Testis (tissue), 5 donors: ENCODE measurements at places on chromosomes 16 and 17. TPM values are rescaled to one million over a fixed set of nuclear protein-coding genes. Genes with fewer than 3 reads are reported as not detected.

GRCh38 chr17:14204084-14204483 lies 32.6 kb downstream of the CDRT15 start:
- H3K4me3 ChIP-seq, result no peak overlapping the region
- no peaks in the 10 kb centered on the region for H3K36me3 ChIP-seq
- DNase-seq, result no peak
- no peaks in the 10 kb centered on the region for H3K27me3 ChIP-seq

DNA sequence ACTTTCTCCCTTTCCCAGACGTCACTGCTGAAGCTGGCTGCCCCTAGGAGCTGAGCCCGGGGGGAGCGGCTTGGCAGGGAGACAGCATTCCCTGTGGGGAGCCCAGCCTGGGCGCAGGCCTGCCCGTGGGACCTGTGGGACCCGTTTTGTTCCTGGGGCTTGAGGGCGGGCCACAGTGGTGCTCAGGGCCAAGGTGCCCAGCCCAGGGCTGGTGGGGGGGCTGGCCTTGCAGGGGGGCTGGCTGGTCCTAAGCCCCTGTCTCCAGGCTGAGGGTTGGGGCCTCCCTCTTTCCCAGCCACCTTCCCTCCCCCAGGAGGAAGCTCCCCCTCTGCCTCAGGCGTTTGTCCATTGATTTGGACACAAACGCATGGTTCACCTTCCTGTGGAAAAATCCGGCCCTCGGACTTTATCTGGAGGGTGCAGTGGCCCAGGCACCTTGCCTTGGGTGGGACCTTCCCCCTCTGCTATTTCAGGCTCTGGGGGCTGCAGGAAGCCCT lies 4.4 kb downstream of the NHERF2 start:
- no peak overlapping the region for H3K4me3 ChIP-seq
- no peak overlapping the region for H3K27ac ChIP-seq
- H3K27me3 ChIP-seq, result no peaks in the 10 kb centered on the region
- no peak for DNase-seq

GRCh38 chr16:51542981-51543815 lies 392.1 kb upstream of the SALL1 start:
- no peak overlapping the region for H3K27ac ChIP-seq
- H3K36me3 ChIP-seq, result no peaks in the 10 kb centered on the region
- H3K27me3 ChIP-seq, result no peaks in the 10 kb centered on the region
- DNase-seq, result no peak
- H3K4me3 ChIP-seq, result no peak overlapping the region

GRCh38 chr17:83176623-83177583 lies 97.5 kb downstream of the METRNL start:
- H3K27me3 ChIP-seq, result no peaks in the 10 kb centered on the region
- peaks cover 2% of the 10 kb centered on the region for H3K4me1 ChIP-seq
- H3K4me3 ChIP-seq, result no peak overlapping the region
- no peak overlapping the region for H3K27ac ChIP-seq
- peak; percentile 10 for DNase-seq
- H3K36me3 ChIP-seq, result no peaks in the 10 kb centered on the region

GRCh38 chr17:71019699-71020098 lies 850.4 kb downstream of the KCNJ2 start:
- DNase-seq, result no peak
- no peaks in the 10 kb centered on the region for H3K27me3 ChIP-seq
- no peak overlapping the region for H3K27ac ChIP-seq
- no peaks in the 10 kb centered on the region for H3K36me3 ChIP-seq
- no peaks in the 10 kb centered on the region for H3K4me1 ChIP-seq

- H3K27ac ChIP-seq, result no peak overlapping the region
- H3K4me1 ChIP-seq, result no peaks in the 10 kb centered on the region
- no peak for DNase-seq
- H3K4me3 ChIP-seq, result no peak overlapping the region
Observed at GRCh38 chr17:70205401-70205800, 36.1 kb downstream of the KCNJ2 start.

DNA sequence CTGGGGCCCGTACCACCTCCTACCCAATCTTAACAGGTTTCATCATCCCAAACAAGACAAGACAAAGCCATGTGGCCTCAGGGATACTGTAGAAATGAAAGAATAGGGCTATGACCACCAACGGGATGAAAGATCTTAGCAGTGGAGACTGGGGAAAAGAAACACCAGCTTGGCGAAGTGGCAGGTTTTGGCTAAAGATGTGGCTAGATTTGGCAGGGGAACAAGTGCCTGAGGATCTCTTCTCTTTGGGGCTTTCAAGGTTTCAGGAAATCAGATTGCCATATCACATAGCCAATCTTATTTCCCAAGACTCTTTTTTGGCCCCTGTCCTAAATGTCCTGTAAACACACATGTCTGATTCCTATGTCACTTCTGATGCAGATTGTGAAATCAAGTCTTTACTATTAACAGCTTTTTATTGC lies 6.9 kb downstream of the KRT24 start:
- H3K4me3 ChIP-seq, result no peak overlapping the region
- no peaks in the 10 kb centered on the region for H3K27me3 ChIP-seq
- no peak overlapping the region for H3K27ac ChIP-seq
- no peak for DNase-seq
- H3K36me3 ChIP-seq, result no peaks in the 10 kb centered on the region
- no peaks in the 10 kb centered on the region for H3K4me1 ChIP-seq

DNA sequence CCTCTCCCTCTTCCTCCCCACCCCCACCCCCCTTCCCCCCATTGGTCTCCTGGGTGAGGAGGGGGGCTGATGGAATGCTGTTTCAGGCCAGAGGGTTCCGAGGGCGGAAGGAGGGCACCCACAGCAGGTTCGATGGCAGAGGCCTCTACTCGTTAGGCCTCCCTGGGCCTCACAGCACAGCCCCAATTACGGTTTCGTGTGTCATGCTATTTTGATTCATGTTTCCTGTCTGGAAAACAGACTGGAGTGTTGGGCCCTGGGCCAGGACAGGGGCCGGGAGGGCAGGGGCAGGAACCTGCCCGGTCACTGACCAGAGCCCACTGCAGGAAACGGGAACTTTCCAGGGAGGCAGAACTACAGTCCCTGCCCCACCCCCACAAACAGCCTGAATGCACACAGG lies 138.2 kb downstream of the C16orf95 start:
- H3K27me3 ChIP-seq, result no peaks in the 10 kb centered on the region
- H3K4me1 ChIP-seq, result peaks cover 7% of the 10 kb centered on the region
- no peak overlapping the region for H3K4me3 ChIP-seq
- H3K36me3 ChIP-seq, result no peaks in the 10 kb centered on the region
- H3K27ac ChIP-seq, result peak overlapping the region; percentile 31
- DNase-seq, result no peak

DNA sequence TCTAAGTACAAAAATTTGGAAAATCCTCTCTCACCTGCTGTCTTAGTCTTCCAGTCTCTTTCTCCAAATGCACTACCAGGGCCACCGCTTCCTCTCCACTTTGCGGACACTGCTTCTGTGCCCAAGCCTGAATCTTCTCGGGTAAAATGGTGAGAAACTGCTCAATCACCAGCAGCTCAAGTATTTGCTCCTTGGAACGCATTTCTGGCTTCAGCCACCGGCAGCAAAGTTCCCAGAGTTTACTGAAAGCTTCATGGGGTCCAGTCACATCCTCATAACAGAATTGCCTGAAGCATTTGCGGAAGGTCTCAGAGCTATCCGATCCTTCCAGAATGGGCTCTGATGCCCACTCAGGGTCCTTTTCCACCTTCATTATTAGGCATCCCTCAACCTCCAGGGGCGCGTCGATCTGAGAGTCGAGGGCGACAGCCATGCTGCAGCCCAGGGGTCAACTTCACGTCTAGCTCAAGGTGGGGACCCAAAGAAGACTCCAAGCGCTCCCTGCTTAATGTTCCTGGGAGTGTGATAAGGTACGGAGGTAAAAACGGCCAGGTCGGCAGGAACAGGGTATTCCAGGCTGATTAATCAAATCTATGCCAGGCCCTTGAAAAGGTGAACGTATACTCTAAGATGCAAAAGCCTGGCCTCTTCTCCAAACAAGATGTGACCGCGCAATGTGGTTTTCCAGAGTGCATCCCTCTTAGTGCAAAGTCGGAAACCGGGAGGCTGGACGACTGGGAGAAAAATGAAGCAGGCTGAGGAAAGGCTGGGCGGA lies 763 bp downstream of the ZKSCAN2 start:
- DNase-seq, result no peak
- peak overlapping the region; percentile 92 for H3K4me3 ChIP-seq
- no peaks in the 10 kb centered on the region for H3K27me3 ChIP-seq
- H3K36me3 ChIP-seq, result no peaks in the 10 kb centered on the region

Gene TLCD3B
- 82.7 TPM for total RNA-seq

Gene TLCD1
- total RNA-seq, result 4.2 TPM

Gene GOT2
- 108 TPM for total RNA-seq

GRCh38 chr16:22372882-22373661 lies 1.3 kb downstream of the CDR2 start:
- no peaks in the 10 kb centered on the region for H3K36me3 ChIP-seq
- H3K4me3 ChIP-seq, result peak overlapping the region; percentile 88
- no peak for DNase-seq
- H3K27me3 ChIP-seq, result no peaks in the 10 kb centered on the region
- peaks cover 8% of the 10 kb centered on the region for H3K4me1 ChIP-seq

GRCh38 chr17:11668618-11669017 lies 70.3 kb downstream of the DNAH9 start:
- H3K36me3 ChIP-seq, result no peaks in the 10 kb centered on the region
- no peak overlapping the region for H3K27ac ChIP-seq
- DNase-seq, result no peak
- no peaks in the 10 kb centered on the region for H3K4me1 ChIP-seq

GRCh38 chr16:55447231-55447630 lies 31.8 kb upstream of the MMP2 start:
- no peak for DNase-seq
- H3K27ac ChIP-seq, result no peak overlapping the region
- no peak overlapping the region for H3K4me3 ChIP-seq
- no peaks in the 10 kb centered on the region for H3K4me1 ChIP-seq

GRCh38 chr16:84949772-84950436 lies 61.4 kb downstream of the ZDHHC7 start:
- peaks cover 24% of the 10 kb centered on the region for H3K4me1 ChIP-seq
- no peaks in the 10 kb centered on the region for H3K27me3 ChIP-seq
- no peak for DNase-seq
- H3K4me3 ChIP-seq, result no peak overlapping the region

DNA sequence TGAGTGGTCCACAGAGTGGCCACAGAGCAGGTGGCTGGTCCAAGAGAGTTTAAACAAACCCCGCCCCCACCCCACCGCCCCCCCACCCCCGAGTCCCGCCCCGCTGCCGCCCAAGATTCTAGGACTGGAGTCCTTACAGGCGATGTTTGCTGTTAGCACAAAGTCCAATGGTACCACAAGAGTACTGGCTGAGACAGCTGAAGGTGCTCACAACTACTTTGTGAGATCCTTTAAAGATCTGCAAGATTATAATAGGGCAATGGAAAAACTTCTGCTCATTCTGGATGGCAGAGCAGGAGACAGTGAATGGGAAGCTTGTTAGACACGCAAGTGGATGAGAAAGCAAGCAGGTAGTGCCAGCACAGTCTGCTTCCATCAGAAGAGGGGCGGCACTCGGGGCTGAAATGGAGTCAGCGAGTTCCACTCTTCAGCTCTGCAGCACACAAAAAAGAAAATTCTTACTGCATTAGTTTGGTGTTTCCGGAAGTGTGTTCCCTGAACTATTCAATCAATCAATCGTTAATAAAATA lies 4.7 kb upstream of the TEKT3 start:
- no peak for DNase-seq
- H3K4me1 ChIP-seq, result no peaks in the 10 kb centered on the region
- no peaks in the 10 kb centered on the region for H3K36me3 ChIP-seq
- H3K4me3 ChIP-seq, result no peak overlapping the region

DNA sequence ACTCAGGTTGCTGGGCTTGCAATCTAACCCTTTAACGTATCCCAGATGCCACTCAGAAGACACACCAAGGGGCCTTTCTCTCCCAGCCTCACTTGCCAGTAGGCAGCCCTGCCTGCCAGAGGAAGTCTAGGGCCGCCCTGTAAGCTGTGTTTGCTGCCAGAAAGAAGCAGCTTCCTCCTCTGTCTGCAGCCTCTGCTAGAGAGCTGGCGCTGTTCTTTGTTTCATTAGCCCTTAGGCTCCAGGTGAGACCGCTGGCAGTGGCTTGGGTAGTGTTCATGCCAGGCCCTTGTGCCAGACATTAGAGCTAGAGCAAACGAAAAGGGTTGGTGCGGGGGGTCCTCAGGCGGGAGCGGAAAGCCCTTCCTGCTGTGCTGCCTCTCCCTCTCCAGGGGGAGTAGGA lies 8.9 kb downstream of the CTRL start:
- no peak overlapping the region for H3K4me3 ChIP-seq
- no peak for DNase-seq
- peaks cover 13% of the 10 kb centered on the region for H3K4me1 ChIP-seq
- H3K36me3 ChIP-seq, result no peaks in the 10 kb centered on the region

GRCh38 chr16:75010427-75010826 lies 11.6 kb downstream of the ZNRF1 start:
- no peaks in the 10 kb centered on the region for H3K36me3 ChIP-seq
- peaks cover 29% of the 10 kb centered on the region for H3K4me1 ChIP-seq
- H3K4me3 ChIP-seq, result no peak overlapping the region
- no peaks in the 10 kb centered on the region for H3K27me3 ChIP-seq
- no peak for DNase-seq
